ENCODE measurements at places on chromosomes 4 and X.

DNA sequence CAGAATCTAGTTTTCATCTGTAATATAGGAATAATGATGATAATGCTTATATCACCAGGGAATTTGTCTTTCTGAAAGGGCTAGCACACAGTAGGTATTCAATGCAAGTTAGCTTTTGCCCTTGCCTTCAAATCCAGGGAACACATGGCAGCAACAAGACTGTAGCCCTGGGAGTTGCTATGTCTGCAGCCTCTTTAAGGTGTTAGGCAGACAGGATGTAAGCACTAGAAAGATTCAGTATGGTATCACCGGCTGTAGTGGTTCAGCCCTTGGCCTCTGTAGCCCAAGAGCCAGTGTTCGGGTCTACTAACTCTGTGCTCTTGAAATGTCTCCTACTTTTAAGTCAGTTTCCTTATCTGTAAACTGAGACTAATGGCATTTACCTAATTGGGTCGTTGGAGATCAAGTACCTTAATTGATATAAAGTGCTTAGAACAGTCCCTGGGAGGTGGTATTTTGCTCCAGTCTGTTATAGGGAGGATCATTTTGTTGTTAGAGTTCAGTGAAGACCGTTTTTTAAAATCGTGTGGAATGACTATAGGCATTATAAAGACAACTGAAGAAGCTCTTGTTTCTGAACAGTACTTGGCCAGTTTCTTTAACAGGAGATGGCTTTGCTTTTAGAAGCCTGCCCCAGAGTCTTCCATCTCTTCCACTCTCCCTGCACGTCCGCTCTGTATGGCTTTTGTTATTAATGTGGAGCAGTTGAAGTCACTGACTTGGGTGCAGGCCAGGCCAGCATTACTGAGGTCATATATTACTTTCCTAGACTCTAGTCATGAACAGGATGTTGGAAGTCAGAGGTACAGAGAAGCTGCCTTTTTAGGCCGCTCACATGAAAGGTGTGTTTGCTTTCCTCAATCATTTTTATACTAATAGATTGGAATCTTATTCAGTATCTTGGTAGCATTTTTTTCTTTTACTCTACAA, 44.8 kb downstream of the GAB1 start:
- peak; percentile 85 for DNase-seq

DNA sequence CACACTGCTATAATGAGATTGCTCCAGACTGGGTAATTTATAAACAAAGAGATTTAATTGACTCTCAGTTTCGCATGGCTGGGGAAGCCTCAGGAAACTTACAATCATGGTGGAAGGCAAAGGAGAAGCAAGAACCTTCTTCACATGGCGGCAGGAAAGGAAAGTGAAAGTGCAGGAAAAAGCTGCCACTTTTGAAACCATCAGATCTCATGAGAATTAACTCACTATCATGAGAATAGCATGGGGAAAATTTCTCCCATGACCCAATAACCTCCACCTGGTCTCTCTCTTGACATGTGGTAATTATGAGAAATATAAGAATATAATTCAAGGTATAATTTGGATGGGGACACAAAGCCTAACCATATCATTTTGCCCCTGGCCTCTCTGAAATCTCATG, 884.2 kb downstream of the GLUD2 start:
- DNase-seq: no peak

GRCh38 chr4:19285146-19285545, 966.6 kb upstream of the SLIT2 start:
- no peak for DNase-seq

DNA sequence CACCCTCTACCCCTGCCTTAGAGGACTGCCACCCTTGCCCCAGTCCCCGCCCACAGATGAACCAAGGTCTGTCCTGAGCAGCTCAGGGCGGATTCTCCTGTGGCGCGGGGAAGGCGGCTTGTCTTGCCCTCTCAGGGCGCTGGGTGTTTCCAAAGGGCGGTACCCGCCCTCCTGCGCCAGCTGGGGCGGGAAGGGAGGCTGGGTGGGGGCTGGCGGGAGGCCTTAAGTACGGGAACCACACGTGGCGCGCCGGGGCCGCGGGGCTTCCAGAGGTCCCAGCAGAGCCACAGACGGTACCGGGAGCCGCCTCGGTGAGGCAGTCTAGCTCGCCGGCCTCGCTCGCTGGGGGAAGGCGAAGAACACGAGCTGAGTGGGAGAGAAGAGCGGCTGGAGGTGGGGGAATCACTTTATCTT, 361.1 kb downstream of the MID1IP1 start:
- no peak for DNase-seq

DNA sequence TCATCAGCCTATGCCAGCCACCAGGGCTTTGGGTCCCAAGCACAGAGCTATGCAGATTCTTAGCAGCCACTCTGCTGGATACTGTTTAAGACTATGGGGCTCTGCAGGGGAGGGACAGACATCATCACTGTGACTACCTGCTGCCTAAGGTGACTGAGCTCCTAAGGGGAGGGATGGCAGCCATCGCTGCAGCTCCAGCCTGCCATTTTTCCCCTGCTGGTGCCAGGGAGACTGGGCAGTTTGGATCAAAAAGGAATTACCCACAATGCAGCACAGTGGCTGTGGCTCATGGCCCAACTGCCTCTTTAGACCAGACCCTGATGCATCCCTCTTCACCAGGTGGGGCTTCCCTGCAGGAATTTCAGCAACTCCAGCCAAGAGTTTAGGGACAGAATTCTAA, 28.6 kb upstream of the INPP4B start:
- DNase-seq: no peak

- DNase-seq: no peak
These were observed 1070.8 kb downstream of the FAM133A start for GRCh38 chrX:94744786-94745185.

DNA sequence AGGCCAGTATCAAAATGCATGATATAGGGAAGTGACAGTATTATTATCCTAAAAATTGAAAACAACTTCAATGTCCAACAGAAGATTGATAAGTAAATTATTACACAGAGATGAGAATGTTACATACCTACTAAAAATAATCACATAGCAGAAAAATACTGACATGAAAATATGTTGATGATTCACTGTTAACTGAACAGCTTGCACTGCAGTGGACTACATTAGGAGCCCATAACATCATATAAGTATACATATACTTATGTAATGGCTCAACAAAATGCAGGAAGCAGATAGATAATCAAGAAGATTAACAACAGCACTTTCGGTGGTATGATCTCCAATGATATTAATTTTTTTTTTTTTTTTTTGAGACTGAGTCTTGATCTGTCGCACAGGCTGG, 7.1 kb downstream of the CLOCK start:
- DNase-seq: peak; percentile 50

- DNase-seq: no peak
These were observed 13.3 kb upstream of the ABRAXAS1 start for GRCh38 chr4:83498187-83498586.

DNA sequence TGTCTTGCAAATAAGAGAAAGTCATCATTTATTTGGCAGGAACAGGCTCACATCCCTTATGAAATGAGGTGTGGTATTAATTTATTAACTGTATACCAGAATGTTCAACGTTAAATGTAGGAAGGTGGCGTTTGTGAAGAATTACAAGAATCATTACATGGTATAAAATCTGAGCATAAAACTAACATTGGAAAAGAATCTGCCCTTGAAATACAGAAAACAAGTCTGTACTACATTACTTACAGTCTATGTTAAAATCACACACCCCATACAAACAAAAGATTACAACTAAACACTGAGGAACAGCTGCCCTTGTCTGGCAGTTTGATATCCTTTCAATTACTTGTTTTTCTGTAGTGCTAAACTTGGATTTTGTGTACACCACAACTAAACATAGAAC, 131.1 kb downstream of the DCHS2 start:
- no peak for DNase-seq

DNA sequence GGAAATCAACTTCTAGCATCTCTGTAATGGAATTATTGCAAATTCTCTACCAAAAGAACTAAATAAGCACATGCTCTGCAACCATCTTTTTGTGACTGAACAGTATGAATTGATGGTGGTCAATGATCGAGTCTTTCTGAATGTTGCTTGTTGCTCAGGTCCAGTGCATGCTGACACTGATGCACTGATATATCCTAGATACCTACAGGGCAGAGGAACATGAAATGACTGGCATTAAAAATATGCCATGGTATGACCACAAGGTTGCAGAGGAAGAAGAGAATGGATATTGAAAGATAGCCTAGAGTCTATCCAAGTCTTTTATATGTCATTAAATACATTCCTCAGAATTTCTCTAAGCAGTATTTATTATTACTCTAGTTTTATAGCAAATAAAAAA, 692.8 kb upstream of the TENM3 start:
- DNase-seq: no peak

DNA sequence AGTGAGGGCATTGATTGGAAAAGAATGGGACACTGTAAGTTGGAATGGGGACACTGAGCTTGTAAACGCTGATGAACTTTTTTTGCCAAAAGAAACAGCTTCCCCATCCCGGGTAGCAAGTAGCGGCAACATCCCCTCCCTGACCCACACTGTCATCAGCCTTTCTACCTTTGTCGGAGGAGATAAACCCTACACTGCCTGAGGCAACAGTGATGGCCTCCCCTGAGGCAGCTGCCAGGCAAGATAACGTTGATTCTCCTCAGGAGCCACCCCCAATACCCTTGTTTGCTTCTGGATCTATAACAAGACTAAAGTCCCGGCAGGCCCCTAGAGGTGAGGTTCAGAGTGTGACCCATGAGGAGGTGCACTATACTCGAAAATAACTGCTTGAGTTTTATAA, 10.3 kb upstream of the RAB33B start:
- DNase-seq: no peak

GRCh38 chrX:111519215-111519614, 7.8 kb downstream of the SERTM2 start:
- peak; percentile 69 for DNase-seq

DNA sequence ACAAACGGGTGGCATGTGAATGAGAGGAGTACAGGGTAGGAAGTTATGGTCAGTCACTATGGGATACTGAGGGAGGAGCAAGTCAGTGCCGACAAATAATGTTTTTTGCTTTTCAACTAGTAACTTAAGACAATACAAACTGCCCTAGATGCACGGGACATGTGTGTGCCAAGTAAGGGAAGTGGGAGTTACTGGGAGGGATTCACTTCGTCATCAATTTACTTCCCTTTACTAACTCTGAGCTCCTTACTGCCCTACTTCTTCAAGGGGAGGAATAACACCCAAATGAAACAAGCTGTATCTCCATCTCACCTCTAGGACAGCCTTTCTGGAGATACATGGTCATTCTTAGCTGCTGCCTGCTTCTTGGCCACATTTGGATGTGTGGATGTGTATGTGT, 97.7 kb downstream of the DGKK start:
- DNase-seq: no peak

GRCh38 chrX:53095796-53096195, 1.9 kb downstream of the KANTR start:
- DNase-seq: no peak

DNA sequence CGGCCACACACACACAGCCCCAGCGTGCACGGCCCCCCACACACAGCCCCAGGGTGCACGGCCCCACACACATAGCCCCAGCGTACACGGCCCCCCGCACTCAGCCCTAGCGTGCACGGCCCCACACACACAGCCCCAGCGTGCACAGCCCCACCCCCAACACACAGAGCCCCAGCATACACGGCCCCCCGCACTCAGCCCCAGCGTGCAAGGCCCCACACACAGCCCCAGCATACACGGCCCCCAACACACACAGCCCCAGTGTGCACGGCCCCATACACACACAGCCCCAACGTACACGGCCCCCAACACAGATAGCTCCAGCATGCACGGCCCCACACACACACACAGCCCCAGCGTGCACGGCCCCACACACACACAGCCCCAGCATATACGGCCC, 17.6 kb downstream of the GAK start:
- no peak for DNase-seq

DNA sequence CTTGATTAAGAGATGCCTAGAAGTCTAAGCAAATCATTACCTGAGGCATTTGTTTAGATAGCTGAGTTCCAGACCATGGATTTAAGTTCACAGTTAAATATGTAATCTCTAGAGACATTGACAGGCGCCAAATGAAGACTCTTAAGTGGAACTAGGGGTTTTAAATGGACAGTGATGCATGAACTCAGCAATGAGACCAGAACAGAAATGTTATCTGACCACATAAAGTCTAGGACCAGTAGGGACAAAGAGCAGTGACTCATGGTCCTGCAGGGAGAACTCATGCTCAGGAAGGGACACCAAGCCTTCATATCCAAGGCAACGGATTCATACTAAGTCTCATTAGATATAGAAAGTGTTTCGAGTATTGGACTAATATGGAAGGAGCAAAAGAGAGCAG, 152.3 kb downstream of the PPARGC1A start:
- no peak for DNase-seq

- DNase-seq: no peak
These were observed 197.6 kb upstream of the ANXA3 start for GRCh38 chr4:78353921-78354320.

DNA sequence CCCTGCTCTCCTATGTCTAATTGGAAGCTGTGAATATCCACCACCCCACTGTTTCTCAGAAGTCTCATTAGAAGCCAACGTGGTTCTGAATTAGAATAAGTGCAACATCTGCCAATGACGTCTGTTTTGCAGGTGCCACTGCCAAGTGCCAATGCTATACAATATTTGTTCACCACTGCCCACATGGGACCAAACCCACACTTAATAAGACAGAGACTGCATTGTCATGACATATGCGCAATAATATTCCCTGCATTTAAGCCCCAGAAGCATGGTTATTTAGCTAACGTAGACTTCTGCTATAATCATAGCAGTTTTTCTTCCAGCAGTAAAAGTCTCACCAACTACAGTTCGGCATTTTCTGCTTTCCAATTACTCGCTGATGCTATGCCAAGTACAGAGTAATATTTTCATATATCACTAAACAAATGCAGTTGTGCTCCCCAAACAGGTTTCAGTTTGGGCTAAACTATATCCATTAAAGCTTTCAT, 262.5 kb upstream of the PCDH18 start:
- DNase-seq: no peak

- no peak for DNase-seq
These were observed 8.4 kb upstream of the RXFP1 start for GRCh38 chr4:158513256-158513655.

GRCh38 chr4:14607578-14607977, 394.7 kb upstream of the CPEB2 start:
- DNase-seq: peak; percentile 15

DNA sequence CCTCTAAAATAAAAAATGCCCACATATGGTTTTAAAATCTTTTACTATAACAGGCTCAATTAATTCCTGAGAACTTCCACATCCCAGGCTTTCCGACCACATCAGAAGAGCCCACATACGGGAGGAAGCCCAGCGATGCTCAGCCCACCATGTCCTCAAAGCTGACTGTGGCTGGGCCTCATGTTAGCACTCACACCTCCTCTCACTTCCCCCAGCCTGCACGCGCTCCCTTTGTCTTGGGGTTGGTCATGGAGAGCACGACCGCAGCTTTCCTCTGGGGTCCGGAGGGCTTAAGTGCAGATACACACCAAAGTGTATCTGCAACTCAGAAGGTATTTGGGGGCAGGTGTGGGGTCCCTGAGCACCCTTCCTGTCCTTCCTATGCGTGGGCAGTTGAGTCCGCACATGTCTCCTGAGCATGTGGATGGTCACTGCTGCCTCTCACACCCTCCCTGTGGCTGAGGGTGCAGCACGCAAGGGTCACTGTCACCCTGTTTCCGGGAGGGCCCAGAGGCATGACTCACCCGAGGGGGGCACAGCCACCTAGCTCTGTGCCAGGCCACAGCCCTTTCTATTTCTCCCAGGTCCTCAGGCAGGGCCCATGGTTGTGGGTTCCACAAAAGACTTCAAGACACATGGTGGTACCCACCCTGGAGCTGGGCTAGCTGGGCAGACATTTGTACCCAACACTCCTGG, 21.2 kb downstream of the WDR1 start:
- DNase-seq: no peak

GRCh38 chrX:119482041-119482440, 13.8 kb downstream of the SLC25A5 start:
- no peak for DNase-seq

- no peak for DNase-seq
These were observed 52.7 kb downstream of the CFAP299 start for GRCh38 chr4:80388284-80388607.
